Endothelial cell of umbilical vein (primary cell): ENCODE measurements at places on chromosomes 4 and X. TPM values are rescaled to one million over a fixed set of nuclear protein-coding genes. Genes with fewer than 3 reads are reported as not detected.

USP26 gene
- total RNA-seq = not detected in 2 replicates

SCARB2 gene
- 116 and 122 TPM in 2 replicates for total RNA-seq

SH3D19 gene
- 86.3 and 92.8 TPM in 2 replicates for total RNA-seq

GPRASP3 gene
- 5.1 and 7.2 TPM in 2 replicates for total RNA-seq

GSX2 gene
- total RNA-seq = not detected in 2 replicates
